Panc1 (cell line): ENCODE measurements at places on chromosomes 3 and 15.

DNA sequence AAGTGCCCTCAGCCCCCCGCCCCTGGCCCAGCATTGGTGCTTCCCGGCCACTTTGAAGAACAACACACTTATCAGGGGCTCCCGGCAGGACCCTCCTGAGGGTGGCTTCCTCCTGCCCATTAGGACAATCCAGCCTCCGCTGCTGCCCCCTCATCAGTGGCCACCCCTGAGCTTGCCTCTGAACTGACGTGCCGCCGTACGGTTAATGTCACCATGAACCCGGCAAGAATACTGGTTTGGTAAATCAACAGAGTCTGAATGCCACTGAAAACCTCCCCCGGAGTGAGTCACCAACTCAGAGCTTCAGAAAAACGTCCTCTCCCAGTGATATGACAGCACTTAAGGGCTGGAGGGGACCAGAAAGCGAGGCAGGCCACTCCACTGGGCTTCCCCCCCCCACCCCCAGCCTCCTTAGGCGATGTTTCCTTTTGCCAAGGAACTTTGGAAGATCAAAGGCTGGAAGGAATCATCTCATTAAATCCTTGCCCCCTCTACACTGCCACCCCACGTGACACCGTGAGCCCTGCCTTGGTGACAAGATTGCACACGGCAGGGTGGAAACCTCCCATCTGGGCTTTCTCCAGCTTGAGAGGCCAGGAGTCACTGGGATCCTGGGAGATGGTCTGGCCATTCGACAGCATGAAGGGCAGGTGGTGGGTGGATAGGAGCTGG, 142.1 kb downstream of the NUP210 start:
- no peak for DNase-seq

- DNase-seq = no peak
These were observed 32.5 kb downstream of the BHLHE40 start for GRCh38 chr3:5011555-5012256.

GRCh38 chr3:49311283-49311682, 28.6 kb downstream of the USP4 start:
- DNase-seq = no peak

DNA sequence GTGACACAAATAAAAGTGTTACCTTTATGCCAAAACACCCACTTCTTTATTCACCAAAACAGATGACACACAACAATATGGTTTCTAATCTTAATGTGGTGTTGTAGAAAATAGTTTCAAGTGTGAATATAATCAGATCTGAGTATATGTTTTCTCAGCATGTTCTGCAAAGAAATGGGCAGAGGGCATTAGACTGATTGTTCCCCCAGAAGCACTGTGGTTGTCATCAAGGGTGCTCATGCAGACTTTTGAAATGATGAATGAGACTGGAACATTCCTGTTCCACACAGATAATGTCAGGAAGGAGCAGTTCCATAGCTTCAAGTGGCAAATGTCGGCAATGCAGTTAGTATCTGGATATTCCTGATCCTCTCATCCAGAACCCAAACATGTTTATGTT, 37.5 kb downstream of the GPR176 start:
- DNase-seq = no peak

DNA sequence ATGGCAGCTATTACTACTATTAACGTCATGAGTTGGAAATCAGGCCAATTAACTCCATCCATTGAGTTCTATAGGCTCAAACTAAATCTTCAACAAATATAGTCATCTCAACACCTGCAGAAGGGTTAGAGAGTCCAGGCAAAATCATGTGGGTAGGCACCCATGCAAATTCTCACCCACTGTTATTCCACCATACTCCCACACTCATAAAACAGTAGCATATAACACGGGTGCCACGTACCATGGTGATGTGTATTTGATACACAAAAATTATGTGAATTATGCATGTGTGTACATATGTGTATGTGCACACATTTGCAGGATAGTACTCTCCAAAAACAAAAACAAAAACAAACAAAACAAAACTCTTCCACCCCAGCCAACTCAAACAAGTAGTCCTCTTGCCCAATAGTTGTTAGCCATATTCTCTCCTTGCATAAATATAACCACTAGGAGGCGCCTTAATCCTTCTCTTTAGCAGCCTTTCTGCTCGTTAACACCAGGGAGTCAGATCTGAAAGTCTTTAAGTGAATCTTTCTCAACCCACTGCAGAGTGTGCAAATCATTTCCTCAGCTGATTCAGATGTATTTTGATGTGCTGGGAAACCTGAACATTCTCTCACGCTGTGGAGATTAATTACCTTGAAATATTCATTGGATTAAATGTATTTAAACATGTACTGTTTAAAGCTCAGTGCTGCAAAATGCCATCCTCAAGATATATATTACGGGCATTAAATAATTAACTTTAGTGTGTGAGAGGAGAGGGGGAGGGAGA, 38.0 kb upstream of the COPB2 start:
- DNase-seq = peak; percentile 54

GRCh38 chr3:108472001-108472591, 38.3 kb downstream of the MYH15 start:
- DNase-seq = peak; percentile 88

DNA sequence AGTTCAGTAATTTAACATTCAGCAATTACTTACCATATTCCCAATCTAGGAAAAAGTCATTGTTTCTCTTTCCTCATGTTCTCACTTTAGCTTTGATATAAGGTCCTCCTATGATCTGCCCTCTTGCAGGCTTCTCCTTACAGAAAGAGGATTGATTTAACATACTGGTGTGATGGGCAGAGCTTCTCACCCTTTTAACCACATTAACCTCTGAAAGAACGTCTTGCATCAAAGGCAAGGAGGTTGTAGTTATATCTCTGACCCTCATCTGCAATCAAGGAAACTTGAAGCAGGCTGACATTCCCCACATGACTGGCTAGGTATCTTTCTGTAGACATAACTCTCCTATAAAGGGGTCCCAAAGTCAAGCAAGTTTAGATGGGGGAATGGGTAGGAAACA, 39.5 kb downstream of the BTLA start:
- DNase-seq = no peak

- no peak for DNase-seq
These were observed 168.8 kb upstream of the CADM2 start for GRCh38 chr3:84789961-84790360.

DNA sequence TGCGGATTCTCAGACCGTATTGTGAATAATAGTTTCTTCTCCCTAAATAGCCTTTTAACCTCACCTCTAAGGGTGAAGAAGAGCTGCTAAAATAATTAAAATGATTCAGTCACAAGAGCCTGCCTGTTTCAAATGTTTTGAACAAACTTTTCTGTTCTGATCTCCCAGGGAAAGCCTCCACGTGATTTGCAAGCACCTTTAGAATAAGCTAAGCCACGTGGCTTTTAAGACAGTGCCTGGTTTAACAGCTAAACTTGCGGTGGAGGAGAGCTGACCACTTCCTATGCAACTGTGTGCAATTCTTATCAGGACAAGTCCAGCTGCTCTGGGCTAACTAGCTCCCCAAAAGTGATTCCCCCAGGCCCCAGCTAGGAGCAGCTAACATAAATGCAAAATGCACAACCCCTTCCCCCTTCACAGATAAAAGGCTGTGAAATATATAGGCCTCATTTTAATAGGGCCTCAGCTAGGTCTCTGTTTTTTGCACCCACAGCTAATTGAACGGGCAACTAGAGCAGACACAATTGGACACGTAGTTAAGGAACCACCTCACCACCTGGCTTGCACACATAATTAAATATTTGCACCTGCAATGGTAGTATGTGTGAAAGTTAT, 401.2 kb upstream of the NR2F2 start:
- DNase-seq = no peak

DNA sequence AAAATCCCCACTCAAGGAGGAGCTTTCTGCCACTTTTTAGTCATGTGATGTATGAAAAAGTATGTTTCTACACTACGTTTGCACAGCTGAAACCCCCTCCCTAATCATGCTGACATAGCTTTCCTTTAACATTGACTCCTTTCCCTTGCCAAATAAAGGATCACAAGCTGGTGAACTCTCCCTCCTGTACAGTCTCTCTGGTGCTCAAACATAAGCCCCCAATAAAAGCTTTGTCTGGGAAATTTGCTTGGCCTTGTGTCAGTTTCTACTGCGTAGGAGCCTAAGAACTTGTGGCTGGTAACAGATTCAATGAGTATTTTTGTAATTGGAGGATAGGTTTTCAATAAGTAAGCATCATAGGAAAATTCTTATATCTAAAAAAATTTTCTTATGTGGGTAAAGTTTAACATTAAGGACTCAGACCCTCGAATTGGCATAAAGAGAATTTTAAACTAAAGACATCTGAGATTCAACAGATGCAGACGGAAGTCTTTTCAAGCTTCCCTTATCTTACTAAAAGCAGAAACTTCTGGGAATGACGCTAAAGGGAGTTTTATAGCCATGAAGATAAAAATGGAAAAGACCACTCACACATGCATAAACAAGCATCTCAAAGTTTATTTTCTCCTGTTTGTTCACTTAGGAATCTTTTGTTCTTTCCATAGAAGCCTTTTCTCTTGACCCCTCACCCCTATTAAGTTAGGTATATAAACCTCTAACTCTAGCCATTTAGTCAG, 44.1 kb upstream of the P2RY1 start:
- no peak for DNase-seq

DNA sequence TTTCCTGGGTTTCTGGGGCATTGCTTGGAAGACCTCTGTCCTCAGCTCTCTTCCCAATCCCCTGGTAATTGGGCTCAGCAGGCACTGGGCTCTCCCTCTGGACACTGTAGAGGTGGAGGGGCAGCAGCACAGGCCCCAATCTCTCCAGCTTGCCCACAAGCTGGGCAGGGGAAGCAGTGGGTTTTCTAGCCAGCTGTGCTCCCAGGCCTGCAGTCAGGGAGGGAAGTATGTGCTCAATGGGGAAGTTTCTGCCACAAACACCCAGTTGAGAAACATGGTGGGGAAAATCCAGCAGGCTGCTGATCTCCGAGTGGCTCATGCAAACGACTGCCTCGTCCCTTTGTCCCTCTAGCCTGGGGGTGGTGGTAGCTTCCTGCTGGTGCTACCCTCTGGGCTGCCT, 12.8 kb upstream of the RFT1 start:
- DNase-seq = no peak

DNA sequence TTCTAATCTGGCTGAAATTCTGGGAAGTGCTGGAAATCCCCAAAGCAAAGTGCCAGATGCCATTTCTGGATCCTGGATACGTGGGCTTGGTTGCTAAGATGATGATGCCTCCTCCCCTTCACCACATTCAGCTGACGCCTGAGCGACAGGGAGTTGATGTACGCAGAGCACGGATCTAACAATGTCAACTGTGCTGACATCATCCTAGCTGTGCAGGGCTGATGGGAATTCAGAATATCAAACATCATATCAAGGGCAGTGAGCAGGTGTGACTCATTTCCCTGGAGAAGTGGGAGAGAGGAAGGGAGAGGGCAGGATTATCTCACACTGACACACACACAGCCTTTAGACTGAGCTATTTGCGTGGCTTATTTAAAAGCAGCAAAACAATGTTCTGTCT, 92.6 kb upstream of the ZBTB20 start:
- peak; percentile 59 for DNase-seq

GRCh38 chr15:81087694-81088093, 46.4 kb upstream of the CFAP161 start:
- DNase-seq = no peak

- no peak for DNase-seq
These were observed 593.9 kb downstream of the TUSC7 start for GRCh38 chr3:117303443-117303842.

DNA sequence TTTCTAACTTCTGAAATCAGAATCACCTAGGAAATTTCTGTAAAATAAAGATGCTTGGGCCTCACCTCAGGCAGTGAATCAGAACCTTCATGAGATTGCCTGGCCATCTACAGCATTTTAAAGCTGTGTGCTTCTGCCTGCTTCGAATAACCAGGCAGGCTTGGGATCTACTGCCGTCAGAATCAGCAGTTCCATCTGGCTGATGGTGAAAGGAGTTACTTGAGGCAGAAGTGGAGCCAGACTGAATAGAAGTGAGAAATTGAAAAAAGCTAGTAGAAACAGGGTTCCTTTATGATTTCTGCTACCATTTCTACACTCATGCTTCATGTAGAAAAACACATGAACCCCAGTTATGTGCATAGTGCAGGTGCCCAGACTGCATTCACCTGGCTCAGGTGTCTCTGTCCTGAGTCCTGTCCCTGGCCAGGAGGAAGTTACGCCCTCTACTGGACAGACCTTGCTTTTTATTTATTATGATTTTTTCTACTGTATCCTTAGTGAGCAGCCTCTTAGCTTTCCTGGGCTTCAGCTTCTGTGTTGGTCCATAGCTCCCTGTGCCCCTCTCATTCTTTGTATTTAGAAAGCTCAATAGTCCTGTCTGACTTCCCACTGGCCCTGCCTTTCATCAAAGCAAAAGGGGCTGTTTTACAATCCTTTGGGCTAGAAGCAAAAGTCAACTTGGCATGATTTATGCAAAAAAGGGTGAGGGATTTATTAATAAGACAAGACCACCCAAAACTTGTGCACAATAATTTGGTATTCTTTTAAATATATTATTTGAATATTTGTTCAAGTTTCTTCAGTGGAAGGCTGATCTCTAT, 200.8 kb upstream of the GOLGA6L4 start:
- no peak for DNase-seq

DNA sequence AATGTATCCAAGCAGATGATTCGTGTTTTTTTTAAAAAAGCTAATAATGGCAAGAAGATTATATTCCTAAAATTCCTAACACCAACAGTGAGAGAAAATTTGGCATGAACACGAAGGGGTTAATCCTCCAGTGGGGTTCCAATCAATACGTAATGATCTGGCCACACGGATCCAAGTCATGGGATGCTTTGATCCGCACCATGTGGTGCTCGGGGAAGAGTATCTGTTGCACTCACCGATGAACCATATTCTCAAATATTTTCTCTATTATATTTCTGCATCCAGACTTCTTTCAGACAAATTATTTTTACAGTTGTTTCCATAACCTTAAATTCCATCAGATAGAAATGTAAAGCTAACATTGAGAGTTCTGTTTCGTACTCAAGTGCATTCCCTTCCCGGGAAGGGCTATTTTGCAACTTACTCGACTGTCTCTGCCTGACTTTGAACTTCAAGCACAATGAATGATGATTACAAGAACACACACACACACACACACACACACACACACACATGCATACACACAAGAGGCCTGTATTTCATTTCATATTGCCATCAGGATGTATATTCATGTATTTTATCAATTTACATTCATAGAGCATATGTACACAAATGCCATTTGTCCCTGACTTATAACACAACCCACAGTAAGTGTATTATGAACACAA, 567.2 kb downstream of the FOXP1 start:
- DNase-seq = no peak

DNA sequence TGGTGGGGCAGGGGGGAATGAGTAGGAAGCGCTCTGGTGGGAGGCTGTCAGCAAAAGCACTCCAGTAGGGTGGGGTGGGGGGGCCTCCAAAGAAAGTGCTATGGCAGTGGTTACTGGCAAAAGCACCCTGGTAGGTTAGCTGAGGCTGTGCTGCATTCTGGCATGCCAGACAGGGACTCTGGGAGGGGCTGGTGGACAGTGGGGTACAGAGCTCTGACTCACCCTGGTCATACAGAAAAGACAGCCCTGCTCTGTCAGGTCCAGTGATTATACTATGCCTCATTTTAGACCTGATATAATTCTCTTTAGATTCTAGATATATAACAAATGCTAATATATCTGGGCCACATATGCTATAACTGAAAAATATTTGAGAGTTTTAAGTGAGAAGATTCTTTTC, 82.8 kb upstream of the CPNE4 start:
- DNase-seq = no peak

GRCh38 chr15:58077427-58077826, 11.9 kb upstream of the ALDH1A2 start:
- no peak for DNase-seq

- DNase-seq = no peak
These were observed 833.9 kb downstream of the TUSC7 start for GRCh38 chr3:117543521-117543920.

GRCh38 chr3:90132197-90132596, 1024.8 kb downstream of the EPHA3 start:
- no peak for DNase-seq

- no peak for DNase-seq
These were observed 23.0 kb downstream of the MESD start for GRCh38 chr15:80966431-80967197.
